Pulmonary artery endothelial cell (primary cell): ENCODE measurements at places on chromosomes 4 and X.

DNA sequence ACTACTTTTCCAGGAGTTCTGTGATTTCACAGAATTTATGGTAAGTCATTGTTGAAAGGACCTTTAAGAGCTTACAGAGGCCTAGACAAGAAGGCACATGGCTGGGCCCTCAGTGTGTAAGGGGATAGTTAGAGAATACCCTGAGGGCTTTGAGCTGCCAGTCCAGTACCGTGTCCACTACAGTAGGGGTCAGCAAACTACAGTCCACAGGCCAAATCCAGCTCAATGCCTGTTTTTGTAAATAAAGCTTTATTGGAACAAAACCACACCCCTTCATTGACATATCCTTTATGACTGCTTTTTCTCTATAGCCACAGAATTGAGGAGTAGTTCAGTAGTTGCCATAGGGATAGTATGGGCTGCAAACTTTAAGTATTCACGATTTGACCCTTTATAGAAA is 176.2 kb downstream of the MID1 start:
- no peak for DNase-seq

DNA sequence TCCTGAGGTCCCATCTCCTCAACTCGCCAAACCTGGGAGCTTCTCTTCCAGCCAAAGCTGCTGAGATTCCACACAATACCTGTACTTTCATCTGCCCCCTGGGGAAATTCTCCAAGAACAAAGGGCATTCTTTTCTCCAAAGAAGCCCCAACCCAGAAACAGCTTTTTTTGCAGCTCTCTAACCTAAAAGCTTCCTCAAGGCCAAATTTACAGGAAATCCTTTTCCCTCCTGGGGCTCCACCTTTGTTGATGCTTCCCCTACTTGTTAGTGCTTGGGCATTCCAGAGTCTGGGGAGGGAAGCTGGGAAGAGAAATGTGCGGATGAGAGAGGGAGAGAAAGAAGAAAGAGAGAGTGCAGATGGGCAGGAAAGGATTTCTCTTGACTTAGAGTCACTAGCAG is 24.3 kb downstream of the ZBTB33 start:
- no peak for DNase-seq

DNA sequence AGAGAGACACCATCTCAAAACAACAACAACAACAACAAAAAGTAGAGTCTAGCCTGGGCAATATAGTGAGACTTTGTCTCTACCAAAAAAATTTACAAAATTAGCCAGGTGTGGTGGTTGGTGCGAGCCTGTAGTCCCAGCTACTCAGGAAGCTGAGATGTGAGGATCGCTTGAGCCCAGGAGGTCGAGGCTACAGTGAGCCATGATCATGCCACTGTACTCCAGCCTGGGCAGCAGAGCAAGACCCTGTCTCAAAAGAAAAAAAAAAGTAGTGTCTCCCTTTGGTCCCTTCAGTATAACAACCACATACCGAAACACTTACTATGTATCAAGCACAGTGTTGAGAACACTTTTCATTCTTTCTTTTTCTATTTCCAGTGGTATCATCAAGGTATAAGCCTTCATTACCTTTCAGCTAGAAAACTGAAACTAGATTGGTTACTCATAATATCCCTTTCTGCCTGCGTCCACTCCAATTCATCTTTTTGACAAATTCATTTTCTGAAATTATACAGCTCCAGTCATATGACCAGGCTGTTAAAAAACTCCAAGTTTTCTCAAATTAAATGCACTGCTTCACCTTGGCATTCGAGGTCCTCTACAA is 54.1 kb downstream of the RPS6KA3 start:
- DNase-seq: no peak

GRCh38 chr4:154503598-154503997 is 12.0 kb upstream of the DCHS2 start:
- no peak for DNase-seq

GRCh38 chr4:85402371-85402770 is 72.6 kb upstream of the ARHGAP24 start:
- DNase-seq: no peak

DNA sequence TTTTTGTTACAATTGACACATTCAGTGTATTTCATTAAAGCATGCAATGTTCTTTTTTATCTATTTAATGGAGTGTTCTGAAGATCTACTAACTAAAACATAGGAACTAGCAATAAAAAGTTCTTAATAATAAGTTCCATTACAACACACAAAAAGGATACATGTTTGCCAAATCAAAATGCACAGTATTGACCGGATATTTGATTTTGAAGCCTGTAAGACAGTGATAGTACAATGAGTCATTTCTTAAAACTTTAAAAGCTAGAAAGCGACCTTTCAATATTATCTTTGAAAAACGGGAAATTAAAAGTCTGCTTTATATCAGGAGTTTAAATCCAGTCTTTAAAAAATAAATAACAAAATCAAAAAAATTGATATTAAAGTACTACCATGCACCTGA is 2.4 kb upstream of the PRDM5 start:
- DNase-seq: no peak

DNA sequence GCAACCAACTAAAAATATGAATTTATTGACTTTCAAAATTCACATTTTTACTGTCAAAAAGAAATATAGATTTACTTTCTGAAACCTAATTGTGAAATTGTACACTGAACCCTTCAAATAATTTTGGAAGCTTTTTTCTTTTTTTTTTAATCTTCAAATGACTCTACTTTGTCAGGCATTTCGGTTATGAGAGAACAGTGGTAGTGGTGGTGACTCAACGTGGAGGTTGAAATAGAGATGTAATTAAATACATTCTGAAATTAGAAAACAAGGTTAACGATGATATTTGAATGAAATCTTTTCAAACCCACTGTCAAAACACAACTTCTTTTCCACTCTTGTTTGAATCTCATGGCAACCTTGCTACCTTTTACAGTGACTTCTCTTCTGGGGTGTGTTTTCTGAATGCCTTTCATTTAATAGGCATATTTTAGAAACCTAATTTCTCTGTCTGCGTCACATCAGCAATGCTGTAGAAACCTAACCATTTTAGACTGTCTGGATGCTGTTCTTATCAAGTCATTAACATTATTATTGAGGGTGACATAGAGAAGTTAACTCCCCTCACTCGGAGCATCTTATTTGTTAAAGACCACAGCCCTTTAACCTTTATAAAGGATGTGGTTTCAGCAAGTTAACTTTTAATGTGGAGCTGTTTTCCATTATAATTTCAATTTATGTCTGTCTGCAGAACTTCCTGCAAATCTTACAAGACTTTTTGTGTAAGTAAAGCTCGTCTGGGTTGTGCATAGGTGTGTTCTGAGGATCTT is 136.8 kb downstream of the PCDH7 start:
- no peak for DNase-seq

GRCh38 chr4:150242820-150243458 is 164.7 kb downstream of the DCLK2 start:
- DNase-seq: no peak

GRCh38 chrX:44935640-44936039 is 62.7 kb downstream of the KDM6A start:
- DNase-seq: no peak

- DNase-seq: no peak
Observed at GRCh38 chrX:106484233-106484632, 127.5 kb upstream of the RADX start.

GRCh38 chrX:152165033-152165743 is 26.8 kb upstream of the MAGEA10 start:
- DNase-seq: no peak
